Osteocyte (in vitro differentiated cells): ENCODE measurements at places on chromosomes 3 and 15.

DNA sequence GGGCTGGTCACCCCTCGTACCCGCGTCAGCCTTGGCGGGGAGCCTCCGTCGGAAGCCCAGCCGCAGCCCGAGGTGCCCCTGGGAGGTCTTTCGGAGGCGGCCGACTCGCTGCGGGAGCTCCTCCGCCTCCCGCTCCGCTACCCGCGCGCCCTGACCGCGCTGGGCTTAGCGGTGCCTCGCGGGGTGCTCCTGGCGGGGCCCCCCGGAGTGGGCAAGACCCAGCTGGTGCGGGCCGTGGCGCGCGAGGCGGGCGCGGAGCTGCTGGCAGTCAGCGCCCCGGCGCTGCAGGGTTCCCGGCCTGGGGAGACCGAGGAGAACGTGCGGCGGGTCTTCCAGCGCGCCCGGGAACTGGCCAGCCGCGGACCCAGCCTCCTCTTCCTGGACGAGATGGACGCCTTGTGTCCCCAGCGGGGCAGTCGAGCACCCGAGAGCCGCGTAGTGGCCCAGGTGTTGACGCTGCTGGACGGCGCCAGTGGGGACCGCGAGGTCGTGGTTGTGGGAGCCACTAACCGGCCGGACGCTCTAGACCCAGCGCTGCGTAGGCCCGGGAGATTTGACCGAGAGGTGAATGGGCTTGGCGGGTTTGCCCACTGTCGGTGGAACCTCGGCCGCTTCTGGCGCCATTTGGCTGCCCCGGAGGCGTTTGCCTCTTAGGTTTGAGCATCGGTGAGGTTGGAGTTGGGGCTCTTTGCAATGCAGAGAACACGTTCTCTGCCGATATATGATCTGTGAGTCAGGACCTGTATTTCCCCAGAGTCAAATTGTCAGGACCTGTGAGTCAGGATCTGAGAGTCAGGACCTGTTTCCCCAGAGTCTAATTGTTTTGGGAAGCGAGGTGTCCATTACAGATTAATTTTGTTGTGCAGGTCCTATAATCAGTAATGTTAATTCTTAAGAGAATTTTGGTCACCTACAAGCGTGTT is 24.9 kb upstream of the GATM start:
- H3K4me1 ChIP-seq: peaks cover 21% of the 10 kb centered on the region
- peaks cover 15% of the 10 kb centered on the region for H3K36me3 ChIP-seq
- DNase-seq: no peak
- peak overlapping the region; percentile 88 for H3K4me3 ChIP-seq

GRCh38 chr3:128573707-128574162 is 76.9 kb downstream of the RPN1 start:
- DNase-seq: no peak
- H3K4me1 ChIP-seq: peaks cover 5% of the 10 kb centered on the region
- no peak overlapping the region for H3K4me3 ChIP-seq
- H3K36me3 ChIP-seq: no peaks in the 10 kb centered on the region
- no peak overlapping the region for H3K27ac ChIP-seq
- H3K27me3 ChIP-seq: peaks cover 13% of the 10 kb centered on the region

DNA sequence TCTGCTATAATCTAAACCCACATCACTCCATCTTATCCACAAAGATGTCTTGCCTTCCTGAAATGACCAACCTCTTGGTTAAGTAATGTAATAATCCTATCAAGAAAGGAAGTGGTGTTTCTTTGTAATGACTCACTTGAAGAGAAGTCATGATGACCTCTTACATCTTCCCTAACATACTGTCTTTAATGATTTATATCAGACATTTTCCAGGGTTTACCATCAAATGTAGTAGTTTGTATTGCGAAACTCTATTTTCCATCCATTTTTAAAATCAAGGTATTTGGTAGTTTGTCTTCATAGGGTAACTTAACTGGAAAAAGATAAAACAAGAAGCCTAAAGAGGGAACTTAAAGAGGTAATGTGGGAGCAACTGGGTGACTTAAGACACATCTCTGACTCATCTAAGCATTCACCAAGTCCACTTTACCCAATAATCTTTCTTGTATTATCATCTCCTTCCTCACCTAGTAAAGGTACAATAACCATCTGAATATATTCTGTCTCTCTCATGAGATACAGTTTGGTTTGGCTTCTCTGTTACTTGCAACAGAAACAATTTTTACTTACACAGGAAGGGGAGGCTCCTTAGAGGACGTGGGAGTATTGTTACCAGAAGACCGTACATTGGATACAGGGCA is 5.7 kb upstream of the MAPK6 start:
- no peak overlapping the region for H3K4me3 ChIP-seq
- no peak overlapping the region for H3K27ac ChIP-seq
- DNase-seq: no peak
- no peaks in the 10 kb centered on the region for H3K36me3 ChIP-seq
- no peaks in the 10 kb centered on the region for H3K27me3 ChIP-seq

GRCh38 chr15:32886459-32886858 is 168.7 kb downstream of the GREM1 start:
- no peak overlapping the region for H3K4me3 ChIP-seq
- no peaks in the 10 kb centered on the region for H3K4me1 ChIP-seq
- H3K36me3 ChIP-seq: no peaks in the 10 kb centered on the region
- H3K27ac ChIP-seq: no peak overlapping the region

DNA sequence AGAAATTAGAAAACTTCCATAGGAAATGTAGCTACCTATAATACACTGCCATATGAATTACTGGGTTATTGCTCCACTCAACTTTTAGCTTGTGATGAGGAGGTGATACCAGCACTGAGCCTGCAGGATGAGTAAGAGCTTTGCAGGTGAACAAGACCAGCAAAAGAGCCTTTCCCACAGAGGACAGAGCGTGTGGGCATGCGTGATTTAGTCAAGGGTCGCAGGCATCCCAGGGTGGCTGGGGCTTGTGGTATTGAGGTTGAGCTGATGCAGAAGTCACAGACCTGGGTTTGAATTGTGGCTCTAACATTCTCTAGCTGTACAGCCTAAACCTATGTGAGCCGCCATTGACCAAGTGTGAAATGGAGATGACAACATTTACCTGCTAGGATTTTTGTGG is 5.6 kb downstream of the NRROS start:
- H3K4me1 ChIP-seq: peaks cover 7% of the 10 kb centered on the region
- no peak overlapping the region for H3K27ac ChIP-seq
- peaks cover 4% of the 10 kb centered on the region for H3K27me3 ChIP-seq
- H3K36me3 ChIP-seq: no peaks in the 10 kb centered on the region
- no peak overlapping the region for H3K4me3 ChIP-seq
- no peak for DNase-seq
